ENCODE measurements at places on chromosomes 2 and 18.

DNA sequence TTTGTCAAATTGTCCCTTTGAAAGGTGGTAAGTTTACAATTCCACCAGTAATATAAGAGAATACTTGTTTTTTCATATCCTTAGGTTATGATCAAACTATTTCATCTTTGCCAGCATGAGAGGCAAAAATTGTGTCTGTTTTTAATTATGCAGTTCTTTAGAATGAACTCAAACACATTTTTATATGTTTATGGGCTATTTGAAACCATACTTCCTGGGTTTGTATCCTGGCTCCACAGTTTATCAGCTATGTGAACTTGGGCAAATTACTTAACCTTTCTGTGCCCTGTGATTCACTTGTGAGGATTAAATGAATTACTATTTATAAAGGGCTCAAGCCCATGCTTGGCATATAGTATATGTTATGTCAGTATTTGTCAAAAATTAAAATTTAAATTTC is 109.4 kb downstream of the TANC1 start:
- H3K4me3 ChIP-seq, result no peak overlapping the region
- H3K27me3 ChIP-seq, result no peaks in the 10 kb centered on the region
- H3K27ac ChIP-seq, result no peak overlapping the region
- DNase-seq, result no peak
- H3K4me1 ChIP-seq, result no peaks in the 10 kb centered on the region

GRCh38 chr2:71747559-71747958 is 294.2 kb downstream of the DYSF start:
- no peaks in the 10 kb centered on the region for H3K36me3 ChIP-seq
- no peak overlapping the region for H3K27ac ChIP-seq
- peaks cover 22% of the 10 kb centered on the region for H3K4me1 ChIP-seq
- H3K27me3 ChIP-seq, result no peaks in the 10 kb centered on the region
- H3K4me3 ChIP-seq, result no peak overlapping the region

DNA sequence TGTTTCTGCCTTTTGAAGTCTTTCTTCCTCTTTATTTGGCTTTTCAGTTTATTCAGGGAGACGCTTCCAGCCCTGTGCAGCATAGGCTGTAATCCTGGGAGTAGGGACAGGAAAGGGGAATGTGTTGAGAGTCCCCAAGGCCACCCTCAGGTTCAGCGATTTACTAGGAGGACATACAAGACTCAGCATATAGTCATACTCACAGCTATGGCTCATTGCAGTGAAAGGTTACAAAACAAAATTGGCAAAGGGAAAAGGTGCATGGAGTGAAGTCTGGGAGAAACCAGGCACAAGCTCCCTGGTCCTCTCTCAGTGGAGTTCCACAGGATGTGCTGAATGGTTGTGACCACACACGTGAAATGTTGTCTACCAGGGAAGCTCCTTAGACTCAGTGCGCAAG is 49.6 kb upstream of the ZNF638 start:
- peaks cover 7% of the 10 kb centered on the region for H3K4me1 ChIP-seq
- no peaks in the 10 kb centered on the region for H3K36me3 ChIP-seq
- no peaks in the 10 kb centered on the region for H3K27me3 ChIP-seq

- H3K27me3 ChIP-seq, result no peaks in the 10 kb centered on the region
- DNase-seq, result no peak
- peak overlapping the region; percentile 64 for H3K4me3 ChIP-seq
- no peaks in the 10 kb centered on the region for H3K36me3 ChIP-seq
- H3K4me1 ChIP-seq, result peaks cover 35% of the 10 kb centered on the region
Observed at GRCh38 chr2:200964498-200964897, 1.0 kb upstream of the ORC2 start.

- no peaks in the 10 kb centered on the region for H3K36me3 ChIP-seq
- H3K4me1 ChIP-seq, result no peaks in the 10 kb centered on the region
- H3K27me3 ChIP-seq, result no peaks in the 10 kb centered on the region
Observed at GRCh38 chr2:163248376-163249253, 410.0 kb upstream of the KCNH7 start.

GRCh38 chr2:241616168-241617125 is 20.5 kb downstream of the THAP4 start:
- no peak overlapping the region for H3K4me3 ChIP-seq
- H3K4me1 ChIP-seq, result no peaks in the 10 kb centered on the region
- no peaks in the 10 kb centered on the region for H3K36me3 ChIP-seq
- no peak for DNase-seq
- no peaks in the 10 kb centered on the region for H3K27me3 ChIP-seq
- H3K27ac ChIP-seq, result no peak overlapping the region

DNA sequence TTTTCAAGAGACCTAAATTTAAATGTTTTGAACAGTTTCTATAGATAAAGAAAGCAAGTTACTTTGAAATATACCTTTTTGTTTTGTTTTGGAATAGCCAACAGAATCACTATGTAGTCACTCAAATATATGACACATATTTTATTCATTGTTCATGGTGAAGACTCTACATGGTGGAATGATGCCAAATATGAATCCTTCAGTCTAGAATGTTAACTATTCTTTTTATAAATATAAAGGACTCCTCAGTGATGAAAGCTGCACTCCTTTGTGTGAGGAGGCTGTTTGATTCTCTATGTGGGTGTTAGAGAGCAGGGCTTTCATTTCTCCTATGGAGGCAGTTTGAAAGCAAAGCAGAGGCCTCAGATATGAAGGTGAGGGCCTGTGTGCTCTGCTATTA is 396.4 kb upstream of the LRRTM1 start:
- H3K27ac ChIP-seq, result no peak overlapping the region
- no peaks in the 10 kb centered on the region for H3K36me3 ChIP-seq
- no peak overlapping the region for H3K4me3 ChIP-seq
- no peaks in the 10 kb centered on the region for H3K4me1 ChIP-seq
- H3K27me3 ChIP-seq, result no peaks in the 10 kb centered on the region

GRCh38 chr2:163717993-163718680 is 17.7 kb downstream of the FIGN start:
- no peaks in the 10 kb centered on the region for H3K36me3 ChIP-seq
- H3K27me3 ChIP-seq, result no peaks in the 10 kb centered on the region
- no peak overlapping the region for H3K27ac ChIP-seq
- peaks cover 12% of the 10 kb centered on the region for H3K4me1 ChIP-seq
- no peak overlapping the region for H3K4me3 ChIP-seq
- DNase-seq, result no peak

- no peaks in the 10 kb centered on the region for H3K4me1 ChIP-seq
- DNase-seq, result no peak
- H3K27ac ChIP-seq, result no peak overlapping the region
- no peaks in the 10 kb centered on the region for H3K36me3 ChIP-seq
- no peak overlapping the region for H3K4me3 ChIP-seq
Observed at GRCh38 chr2:219907011-219907365, 279.6 kb downstream of the SLC4A3 start.

GRCh38 chr2:158004126-158004764 is 97.4 kb upstream of the UPP2 start:
- no peak for DNase-seq
- H3K27me3 ChIP-seq, result no peaks in the 10 kb centered on the region
- H3K36me3 ChIP-seq, result no peaks in the 10 kb centered on the region
- no peak overlapping the region for H3K4me3 ChIP-seq
- H3K27ac ChIP-seq, result no peak overlapping the region

- no peaks in the 10 kb centered on the region for H3K27me3 ChIP-seq
- H3K4me3 ChIP-seq, result no peak overlapping the region
- H3K4me1 ChIP-seq, result no peaks in the 10 kb centered on the region
- no peak for DNase-seq
Observed at GRCh38 chr18:13525381-13526029, 200.9 kb downstream of the FAM210A start.

GRCh38 chr18:40152859-40153258 is 1802.2 kb upstream of the PIK3C3 start:
- no peak overlapping the region for H3K4me3 ChIP-seq
- no peaks in the 10 kb centered on the region for H3K4me1 ChIP-seq
- no peaks in the 10 kb centered on the region for H3K36me3 ChIP-seq
- H3K27me3 ChIP-seq, result no peaks in the 10 kb centered on the region
- DNase-seq, result no peak

DNA sequence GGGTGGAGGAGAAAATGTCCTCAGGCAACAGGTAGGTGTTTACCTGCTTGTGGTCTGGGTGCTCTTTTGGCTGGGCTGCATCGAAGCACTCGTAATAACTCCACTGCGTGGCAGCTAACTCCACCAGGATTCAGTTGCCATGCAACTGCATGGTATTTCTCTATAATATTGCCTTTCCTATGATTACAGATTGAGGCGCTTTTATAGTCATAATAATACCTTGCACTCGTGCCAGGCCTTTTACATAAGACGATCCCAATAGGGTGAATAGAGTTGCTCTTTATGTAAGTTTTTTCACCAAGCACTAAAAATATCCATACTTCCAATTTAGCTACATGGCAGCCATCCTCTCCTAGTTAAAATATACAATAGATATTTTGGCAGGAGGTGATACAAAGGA is 19.7 kb upstream of the NYAP2 start:
- no peaks in the 10 kb centered on the region for H3K36me3 ChIP-seq
- DNase-seq, result no peak
- no peaks in the 10 kb centered on the region for H3K27me3 ChIP-seq
- no peak overlapping the region for H3K4me3 ChIP-seq
- no peak overlapping the region for H3K27ac ChIP-seq

GRCh38 chr18:24862201-24862816 is 401.9 kb downstream of the HRH4 start:
- no peaks in the 10 kb centered on the region for H3K4me1 ChIP-seq
- H3K27ac ChIP-seq, result no peak overlapping the region
- DNase-seq, result no peak
- H3K4me3 ChIP-seq, result no peak overlapping the region
- no peaks in the 10 kb centered on the region for H3K27me3 ChIP-seq

- H3K36me3 ChIP-seq, result no peaks in the 10 kb centered on the region
- DNase-seq, result peak; percentile 36
- H3K4me1 ChIP-seq, result no peaks in the 10 kb centered on the region
- no peak overlapping the region for H3K4me3 ChIP-seq
- no peaks in the 10 kb centered on the region for H3K27me3 ChIP-seq
Observed at GRCh38 chr2:223306371-223306770, 254.4 kb downstream of the KCNE4 start.

DNA sequence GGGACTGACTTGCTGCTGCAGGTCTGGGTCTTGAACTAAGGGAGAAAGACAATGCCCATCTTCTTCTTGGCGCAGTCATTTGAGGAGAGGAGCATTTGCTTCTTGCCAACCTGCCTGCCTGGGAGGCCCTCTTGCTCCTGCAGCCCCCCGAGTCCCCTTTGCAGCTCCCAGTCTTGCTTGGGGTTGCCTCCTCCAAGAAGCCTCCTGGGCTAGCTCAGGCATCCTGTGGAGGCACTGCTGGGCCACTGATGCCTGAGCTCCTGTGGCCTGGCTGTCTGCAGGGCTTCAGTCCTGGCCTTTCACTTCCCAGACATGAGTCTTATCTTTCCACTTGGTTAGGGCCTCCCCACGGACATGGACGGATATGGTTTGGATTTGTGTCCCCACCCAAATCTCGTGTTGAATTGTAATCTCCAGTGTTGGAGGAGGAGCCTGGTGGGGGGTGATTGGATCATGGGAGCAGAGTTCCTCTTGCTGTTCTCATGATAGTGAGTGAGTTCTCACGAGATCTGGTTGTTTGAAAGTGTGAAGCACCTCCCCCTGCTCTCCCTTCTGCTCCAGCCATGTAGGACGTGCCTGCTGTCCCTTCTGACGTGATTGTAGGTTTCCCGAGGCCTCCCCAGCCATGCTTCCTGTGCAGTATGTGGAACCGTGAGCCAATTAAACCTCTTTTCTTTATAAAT is 17.3 kb downstream of the HPCAL1 start:
- H3K4me1 ChIP-seq, result peaks cover 26% of the 10 kb centered on the region
- H3K27ac ChIP-seq, result peak overlapping the region; percentile 50
- DNase-seq, result no peak
- H3K36me3 ChIP-seq, result peaks cover 3% of the 10 kb centered on the region

DNA sequence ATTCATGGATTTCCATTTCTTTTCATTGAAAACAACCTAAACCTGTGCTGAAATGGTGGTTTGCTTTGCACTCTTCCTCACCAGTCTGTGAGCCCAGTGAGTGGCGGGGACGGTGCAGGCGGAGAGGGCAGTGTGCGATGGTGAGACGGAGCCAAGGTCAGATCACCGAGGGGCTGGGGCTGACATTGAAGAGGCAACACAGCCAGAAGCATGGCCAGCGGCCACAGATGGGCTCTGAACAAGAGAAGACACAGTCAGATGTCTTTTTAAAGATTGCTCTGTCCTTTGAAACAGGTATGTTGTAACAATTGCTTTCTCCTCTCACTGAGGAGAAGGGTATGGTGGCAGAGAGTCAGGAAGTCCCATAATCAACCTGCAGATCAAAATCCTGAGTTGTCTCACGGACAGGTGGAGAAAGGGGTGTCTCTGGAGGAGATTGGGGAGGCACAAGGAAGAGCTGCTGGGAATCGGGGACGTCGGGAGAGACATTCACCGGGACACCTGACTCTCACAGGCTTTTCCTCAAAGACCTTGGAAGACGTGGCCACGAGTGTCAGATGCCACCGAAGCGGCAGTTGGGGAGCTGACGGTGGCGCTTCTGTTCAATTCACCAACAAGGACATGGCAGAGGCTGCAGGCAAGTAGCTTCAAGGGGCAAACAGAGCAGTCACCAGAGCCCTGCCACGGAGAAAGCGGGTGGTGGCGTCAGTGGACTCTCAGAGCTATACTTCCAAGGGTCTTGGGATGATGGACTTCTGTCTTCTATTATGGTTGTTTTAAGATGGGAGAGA is 12.1 kb upstream of the ZNF516 start:
- H3K27me3 ChIP-seq, result no peaks in the 10 kb centered on the region
- no peaks in the 10 kb centered on the region for H3K36me3 ChIP-seq
- DNase-seq, result no peak
- 0 out of 2 replicates have a peak, but pooled peaks cover 8% of the 10 kb centered on the region for H3K4me1 ChIP-seq

DNA sequence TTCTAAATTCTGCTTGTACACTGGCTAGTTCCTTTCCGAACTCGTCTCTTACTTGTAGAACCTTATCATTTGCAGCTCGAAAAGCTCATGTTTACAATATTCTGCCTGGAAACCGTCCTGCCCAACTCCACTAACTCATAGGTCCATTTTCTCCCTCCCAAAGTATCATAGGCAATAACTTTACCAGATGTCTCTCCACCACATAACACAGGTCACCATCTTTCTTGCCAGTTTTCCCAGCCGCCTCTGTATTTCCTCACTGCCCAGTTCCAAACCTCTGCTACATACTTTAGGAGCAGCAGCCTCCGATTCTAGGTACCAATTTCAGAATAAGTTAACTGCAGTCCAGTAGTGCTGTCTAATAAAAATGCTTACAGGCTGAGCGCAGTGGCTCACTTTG is 259.5 kb downstream of the GLI2 start:
- no peak overlapping the region for H3K4me3 ChIP-seq
- DNase-seq, result no peak

DNA sequence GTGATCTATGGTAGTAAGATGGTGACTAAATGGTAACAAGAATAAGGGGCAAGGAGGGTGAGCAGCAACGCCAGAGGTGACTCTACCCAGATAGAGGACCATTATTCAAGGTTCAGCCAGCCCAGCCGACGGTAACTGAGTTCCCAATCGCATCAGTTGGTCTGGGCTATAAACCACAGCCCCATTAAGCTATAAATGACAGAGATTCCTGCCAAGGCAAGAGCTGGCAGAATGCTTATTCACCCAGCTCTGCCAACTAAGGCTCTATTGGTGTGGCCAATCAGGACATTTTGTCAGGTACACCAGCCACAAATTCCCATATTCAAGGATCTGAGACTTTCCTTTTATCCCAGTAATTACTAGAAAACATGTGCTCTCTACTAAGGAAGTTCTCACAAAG is 3.6 kb downstream of the CHN1 start:
- no peak for DNase-seq
- H3K27ac ChIP-seq, result no peak overlapping the region
- H3K4me3 ChIP-seq, result no peak overlapping the region
- no peaks in the 10 kb centered on the region for H3K36me3 ChIP-seq

Measured in Caco-2 (cell line).